ENCODE measurements at places on chromosomes 1 and 21.

DNA sequence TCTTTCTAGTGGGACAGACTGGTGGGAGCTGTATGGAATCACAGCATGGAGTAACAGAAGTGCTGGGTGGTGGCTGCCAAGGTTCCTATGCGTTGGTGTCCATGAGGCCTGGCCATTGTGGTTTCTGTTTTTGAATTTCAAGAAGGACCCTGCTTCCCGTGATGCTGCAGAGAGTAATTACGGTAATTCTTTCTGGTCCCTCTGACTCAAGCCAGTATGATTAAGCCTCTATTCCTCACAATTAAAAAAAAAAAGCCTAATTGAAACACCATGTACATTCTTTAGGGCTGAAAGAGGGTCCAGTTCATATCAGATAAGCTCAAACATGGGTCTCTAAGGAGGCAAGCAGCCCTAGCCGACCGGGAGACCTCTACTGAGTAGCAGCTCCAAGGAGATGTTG is 10.5 kb upstream of the C1orf21 start:
- DNase-seq = no peak

DNA sequence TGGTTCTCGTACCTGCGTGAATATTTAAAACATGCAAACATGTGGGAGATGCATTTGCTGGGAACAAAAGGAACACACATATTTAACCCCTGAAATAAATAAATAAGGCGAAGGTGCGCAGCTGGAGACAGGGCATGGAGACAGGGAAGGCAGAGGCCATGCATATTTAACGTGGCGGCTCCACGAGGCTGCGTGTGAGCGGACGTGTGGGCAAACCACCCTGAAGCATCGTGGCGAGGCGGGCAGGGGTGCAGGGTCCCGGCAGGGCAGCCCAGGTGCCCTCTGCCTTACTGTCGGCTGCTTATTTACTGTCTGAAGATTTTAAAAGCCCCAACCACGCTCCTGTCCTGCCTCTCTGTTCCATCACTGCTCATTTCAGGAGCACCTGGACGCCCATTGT is 104.0 kb upstream of the ACTRT2 start:
- DNase-seq = no peak

DNA sequence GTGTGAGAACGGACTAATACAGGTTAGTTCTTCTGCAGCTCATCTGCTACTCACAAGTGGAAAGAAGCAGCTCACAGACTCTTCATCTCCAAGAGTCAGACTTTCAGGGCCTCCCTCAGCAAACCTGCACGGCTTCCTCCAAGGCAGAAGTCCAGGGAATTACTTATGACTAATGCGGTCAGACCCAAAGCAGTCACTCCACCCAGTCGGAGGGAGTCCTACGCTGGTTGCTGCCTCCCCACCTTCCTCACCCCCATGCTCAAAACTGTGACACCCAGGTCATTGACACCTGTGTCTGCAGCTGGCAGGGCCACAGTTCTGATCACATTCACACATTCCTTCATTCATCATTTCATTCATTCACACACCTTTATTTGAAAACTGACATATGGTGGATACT is 38.4 kb upstream of the PRDM2 start:
- no peak for DNase-seq

DNA sequence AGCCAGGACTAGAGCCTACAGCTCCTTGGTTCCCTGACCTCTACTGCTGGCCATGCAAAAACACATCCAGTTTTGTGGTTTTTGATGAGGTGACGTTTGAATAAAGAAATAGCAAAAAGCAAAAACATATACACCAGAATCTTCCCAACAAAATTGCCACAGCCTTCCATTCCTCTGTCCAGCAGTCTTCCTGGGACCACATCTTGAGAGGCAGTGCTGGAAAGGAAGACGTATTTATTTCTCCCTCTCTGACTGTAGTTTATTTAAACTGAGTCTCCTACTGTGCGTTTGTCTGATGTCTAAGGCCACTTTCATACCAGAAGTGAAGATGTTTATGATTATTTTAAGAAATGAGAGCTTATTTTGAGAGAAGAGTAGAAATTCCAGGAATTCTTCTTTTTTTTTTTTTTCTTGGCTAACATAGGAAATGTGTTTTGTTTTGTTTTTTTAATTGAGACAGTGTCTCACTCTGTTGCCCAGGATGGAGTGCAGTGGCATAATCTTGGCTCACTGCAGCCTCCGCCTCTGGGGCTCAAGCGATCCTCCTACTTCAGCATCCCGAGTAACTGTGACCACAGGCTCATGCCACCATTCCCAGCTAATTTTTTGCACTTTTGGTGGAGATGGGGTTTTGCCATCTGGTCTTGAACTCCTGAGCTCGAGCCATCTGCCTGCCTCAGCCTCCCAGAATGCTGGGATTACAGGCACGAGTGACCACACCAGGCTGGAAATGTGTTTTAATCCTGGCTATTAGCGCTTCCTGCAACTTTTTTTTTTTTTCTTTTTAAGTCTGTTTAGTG is 118.5 kb downstream of the ITSN1 start:
- DNase-seq = no peak

- DNase-seq = no peak
Observed at GRCh38 chr1:63350320-63350719, 17.1 kb upstream of the ALG6 start.

DNA sequence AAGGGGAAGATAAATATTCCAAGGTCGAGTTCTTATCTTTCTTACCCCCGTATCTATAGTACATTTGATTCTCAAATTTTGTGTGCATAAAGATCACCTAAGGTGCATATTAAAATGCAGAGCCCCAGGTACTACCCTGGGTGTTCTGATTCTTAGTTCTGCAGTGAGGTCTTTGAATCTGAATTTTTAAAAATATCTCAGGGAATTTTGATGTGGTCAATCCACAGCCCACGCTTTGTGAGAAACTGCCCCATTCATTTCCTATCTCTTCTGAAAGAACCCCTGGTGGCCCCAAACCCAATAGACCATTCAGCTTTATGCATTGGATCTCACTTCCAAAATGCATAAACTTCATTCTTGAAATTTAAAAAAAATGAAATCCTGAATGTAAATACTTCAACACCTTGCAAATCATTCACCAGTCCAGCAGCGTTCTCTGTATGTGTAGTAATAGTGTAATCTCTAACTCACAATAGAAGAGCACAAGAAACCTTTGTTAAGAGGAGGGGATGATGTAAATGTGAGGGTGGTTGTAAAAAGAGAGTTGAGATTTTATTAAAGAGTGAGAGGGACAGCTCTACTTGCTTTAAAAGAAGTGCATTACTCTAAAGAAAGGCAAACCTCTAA is 108.8 kb upstream of the ZP4 start:
- no peak for DNase-seq

GRCh38 chr1:35112668-35113067 is 33.5 kb downstream of the ZMYM1 start:
- DNase-seq = no peak

DNA sequence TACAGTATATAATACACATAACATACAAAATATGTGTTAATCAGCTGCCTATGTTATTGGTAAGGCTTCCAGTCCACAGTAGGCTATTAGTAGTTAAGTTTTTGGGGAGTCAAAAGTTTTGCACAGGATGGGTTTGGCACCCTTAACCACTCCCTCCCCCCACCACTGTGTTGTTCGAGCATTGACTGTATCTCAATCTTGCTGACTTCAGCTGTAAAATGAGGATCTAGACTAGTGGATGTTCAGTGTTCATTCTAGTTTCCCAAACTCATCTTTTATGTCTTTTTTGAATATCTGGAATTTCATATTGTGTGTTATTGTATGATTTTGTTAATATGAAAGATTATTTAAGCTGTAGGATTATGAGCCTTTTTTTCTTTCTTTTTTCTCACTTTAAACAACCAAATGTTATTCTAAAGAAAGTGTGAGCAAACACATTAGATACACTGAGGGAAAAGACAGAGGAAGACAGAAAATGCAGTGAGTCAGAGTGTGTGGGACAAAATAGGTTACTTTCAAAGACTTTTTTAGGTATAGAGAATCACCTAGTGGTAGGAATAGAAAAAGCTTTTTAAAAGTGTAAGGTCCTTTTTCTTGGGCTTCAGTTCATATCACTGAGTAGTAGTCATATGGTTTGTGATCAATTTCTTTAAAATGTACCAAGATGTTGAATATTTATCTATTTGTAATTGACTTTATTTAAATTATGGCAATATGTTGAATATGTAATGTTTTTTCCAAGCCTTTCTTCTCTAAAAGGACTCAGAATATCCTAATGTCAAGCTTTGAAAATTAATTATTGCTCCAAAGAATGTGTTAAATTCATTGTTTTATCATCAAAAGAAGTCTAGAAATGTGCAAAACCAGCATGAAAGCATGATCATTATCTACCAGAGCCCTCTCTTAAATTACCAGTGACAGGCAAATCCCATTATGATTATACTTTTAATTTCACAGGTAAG is 17.9 kb upstream of the CENPF start:
- no peak for DNase-seq

DNA sequence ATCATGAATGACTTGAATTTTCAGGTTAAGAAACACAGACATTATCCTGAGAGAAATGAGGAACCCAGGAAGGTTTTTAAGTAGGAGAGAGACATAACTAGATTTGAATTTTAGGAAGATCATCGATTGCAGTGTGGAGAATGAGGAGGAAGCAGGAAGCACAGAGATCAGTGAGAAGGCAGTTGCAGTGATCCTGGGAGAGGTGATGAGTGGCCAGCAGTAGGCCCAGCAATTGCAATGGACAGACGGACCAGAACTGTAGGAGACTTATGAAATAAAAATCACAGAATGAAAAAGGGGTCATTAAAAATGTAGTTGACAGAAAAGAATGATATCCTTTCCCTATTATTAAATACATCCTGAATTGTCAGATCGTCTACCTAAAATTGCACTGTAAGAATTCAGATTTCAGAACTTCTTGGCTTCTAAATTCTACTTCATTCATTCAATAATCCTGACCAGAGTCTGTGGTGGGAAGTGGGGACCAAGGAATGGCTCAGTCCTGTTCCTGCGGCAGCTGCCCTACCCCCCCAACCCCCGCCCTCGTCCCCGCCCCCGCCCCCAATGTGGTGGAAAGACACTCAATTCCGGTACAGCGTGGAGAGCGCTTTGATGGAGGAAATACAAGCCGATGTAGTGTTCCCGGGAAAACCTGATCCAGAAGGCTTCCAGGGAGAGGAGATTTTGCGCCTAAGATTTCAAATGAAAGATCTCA is 35.1 kb downstream of the SLC2A1 start:
- DNase-seq = no peak

GRCh38 chr1:154791292-154792166 is 78.6 kb downstream of the KCNN3 start:
- DNase-seq = peak; percentile 86

GRCh38 chr1:36157115-36157903 is 1.3 kb downstream of the MAP7D1 start:
- no peak for DNase-seq

- DNase-seq = no peak
Observed at GRCh38 chr1:245469006-245469405, 314.2 kb downstream of the KIF26B start.

GRCh38 chr21:36654796-36655325 is 44.1 kb upstream of the SIM2 start:
- DNase-seq = no peak

DNA sequence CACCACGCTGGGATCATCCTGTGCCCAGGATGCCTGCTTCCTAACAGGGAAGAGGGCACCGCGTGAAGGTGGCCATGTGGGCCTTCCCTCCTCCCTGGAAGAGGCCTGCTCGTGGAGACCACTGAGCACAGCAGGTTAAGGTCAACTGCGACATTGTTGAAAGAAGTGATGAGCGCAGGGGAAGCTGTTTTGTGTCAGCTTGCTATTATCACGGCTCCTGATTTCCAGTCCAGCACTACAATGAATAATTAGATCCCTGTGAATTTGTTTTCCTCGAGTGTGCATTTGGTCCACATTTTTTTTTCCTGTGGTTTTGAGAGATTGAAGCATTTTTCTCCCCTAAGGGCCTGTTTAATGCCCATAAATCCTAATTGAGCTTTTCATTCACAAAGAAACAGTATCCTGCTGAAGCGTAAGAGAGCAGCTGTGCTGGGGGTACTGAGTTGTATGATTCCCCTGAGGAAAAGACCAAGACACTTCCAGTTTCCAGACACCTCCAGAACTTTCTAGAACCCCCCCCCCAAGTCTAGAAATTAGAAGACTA is 204.9 kb downstream of the KCNJ6 start:
- no peak for DNase-seq

DNA sequence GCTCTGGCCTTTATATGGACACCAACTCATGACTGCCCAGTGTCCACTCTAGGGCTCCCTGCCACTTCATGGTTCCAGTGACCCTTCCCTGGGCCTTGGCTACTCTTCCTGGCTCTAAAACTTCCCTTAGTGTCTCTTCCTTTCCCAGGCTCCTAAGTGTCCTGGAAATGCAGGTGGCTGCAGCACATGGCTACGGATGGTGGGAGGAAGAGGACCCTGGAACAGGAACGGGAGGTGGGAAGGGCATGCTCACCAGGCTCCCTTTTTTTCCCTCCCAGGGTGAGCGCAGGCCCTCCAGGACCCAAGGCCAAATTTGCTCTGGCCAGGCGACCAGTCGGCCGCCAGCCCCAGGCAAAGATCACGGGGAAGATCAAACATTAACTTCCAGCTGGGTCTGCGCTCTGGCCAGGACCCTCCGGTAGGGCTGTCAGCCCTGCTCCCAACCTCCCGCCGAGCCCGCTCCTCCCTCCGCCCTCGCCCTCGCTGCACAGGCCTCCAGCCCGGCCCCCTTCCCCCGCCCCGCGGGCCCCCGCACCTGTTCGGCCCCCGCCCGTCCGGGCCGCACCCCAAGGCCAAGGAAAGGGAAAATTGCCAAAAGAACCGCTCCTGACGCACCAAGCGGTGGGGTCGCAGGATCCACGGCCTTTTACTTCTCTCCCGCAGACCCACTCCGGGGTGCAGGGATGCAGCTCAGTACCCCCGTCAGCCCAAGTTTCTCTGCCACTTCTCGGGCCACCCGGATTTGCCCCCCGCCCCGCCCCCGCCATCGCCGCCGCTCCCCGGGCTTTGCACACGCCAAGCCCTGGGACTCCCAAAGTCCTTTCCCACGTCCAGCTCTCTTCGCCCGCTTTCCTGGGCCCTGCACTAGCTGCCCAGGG is 894 bp downstream of the TCEA3 start:
- DNase-seq = peak; percentile 65

- peak; percentile 64 for DNase-seq
Observed at GRCh38 chr1:52032785-52033131, 852 bp downstream of the KTI12 start.

DNA sequence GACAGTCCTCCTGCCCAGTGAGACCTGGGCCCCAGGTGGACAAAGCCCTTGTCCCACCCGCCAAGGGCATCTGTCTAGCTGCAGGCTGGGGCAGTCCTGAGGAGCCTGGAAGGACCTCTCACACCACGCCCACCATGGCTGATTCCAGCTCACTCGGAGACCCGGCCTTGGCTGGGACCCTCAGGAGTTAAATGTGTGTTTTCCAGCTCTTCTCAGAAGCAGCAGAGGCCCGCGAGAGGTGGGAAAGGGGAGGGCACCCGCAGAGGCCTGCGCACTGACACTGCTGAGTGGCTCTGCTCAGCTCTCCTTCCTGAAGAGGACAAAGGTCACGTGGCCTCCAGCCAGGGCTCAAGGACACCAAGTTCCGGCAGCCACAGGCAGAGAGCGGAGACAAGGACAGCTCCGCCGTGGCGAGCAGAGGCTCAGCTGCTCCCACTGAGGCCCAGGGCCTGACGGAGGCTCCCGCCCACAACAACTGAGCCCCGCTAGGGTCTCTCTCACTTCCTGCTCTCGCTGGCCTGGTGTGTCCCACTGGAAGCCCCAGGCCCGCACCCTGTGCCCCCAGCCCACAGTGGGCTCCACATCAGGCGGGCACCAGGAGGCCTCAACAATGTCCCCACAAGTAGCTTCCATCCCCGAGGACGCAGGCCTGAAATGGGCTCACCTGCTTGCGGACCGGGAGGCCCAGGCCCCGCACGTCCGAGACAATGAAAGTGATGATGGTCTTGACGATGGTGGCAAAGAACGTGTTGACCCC is 16.9 kb downstream of the SLC19A1 start:
- DNase-seq = peak; percentile 55
